GM04503 (cell line): ENCODE measurements at places on chromosomes 12 and 14.
A peak's percentile ranks its signal among the peaks of the same experiment; 100 is the strongest.

DNA sequence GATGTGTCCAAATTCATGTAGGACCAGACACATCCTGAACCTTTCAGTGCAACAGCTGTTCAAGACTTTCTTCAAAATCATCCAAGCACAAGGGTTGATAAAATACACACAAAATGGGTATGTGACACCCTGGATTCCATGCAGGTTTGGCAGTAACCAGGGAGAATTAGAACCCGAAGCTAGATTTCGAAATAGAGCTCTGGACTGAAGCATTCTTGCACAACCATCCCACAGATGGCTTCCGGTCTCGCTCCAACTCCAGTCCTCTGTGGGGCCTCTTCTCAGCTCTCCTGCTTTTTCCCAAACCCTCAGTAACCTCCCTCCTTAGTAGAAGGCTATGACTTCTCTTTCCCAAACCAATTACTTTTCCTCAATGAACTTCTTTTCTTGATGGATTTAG lies 171.3 kb downstream of the TTC7B start:
- DNase-seq: peak; percentile 60

DNA sequence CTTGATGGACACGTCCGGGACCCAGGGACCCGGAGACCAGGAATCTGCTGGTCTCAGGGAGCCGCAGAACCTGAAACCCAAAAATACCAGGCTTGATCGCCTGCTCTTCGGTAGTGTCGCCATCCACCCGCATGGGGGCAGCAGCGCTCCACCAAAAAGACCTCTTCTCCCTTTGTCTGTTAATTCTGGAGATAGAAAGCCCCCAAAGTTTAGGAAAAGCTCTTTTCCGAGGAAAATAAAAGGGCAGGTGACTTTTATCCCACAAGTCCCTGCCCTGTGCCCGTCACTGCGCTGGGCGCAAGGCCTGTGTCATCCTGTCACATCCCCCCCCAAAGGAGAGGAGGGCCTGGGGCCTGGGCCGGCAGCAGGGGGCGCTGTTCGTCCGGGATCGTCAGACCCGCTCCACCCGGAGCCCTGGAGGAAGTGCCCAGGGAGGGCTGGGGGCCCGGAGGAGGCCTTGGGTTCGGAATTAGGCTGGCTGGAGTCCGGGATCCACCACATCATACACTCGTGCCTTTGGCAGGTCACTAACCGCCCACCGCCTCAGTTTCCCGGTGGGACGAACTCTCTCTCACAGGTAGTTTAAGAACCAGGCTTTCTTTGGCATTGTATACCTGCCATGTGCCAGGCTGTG lies 31.9 kb downstream of the DAD1 start:
- DNase-seq: no peak

- DNase-seq: peak; percentile 68
These were observed 119.8 kb upstream of the CPM start for GRCh38 chr12:69052613-69053408.

GRCh38 chr14:65600742-65601141 lies 188.2 kb downstream of the FUT8 start:
- DNase-seq: no peak

GRCh38 chr12:29530436-29530835 lies 33.0 kb upstream of the OVCH1 start:
- DNase-seq: no peak

DNA sequence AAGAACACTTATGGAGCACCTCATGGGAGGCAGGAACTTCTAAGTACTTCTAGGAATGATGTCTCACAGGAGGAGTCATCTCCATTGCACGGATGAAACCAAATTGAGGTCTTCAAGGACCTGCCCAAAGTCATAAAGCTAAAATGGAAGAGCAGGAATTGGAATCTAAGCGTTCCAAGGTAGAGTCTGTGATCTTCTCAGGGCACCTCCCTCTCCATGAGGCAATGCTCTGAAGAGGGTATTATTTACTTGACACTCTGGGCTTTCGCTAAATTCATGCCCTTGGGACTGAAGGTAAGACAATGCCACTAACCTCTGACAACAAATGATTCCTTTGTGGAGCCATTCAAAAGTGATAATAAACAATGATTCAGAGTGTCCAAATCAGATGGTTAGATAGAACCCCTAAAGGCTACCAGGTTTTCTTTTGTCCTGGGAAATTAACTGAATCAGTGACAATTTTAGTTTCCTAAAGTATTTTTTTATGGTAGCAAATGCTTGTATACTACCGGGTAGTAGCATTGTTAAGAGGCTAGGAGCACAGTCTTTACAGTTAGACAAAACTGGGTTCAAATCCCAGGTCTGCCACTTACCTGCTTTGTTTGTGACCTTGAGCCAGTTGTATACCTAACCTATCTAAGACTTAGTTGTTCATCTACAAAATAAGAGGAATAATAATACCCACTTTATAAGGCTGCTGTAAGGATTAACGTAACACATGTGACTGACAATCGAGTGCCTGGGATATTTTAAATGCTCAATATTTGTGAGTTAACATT lies 12.3 kb downstream of the HMGA2 start:
- no peak for DNase-seq

- DNase-seq: no peak
These were observed 51.9 kb upstream of the SMCO2 start for GRCh38 chr12:27394676-27395075.

- no peak for DNase-seq
These were observed 30.3 kb upstream of the ESR2 start for GRCh38 chr14:64324461-64324860.

GRCh38 chr14:49193332-49194065 lies 392.7 kb downstream of the RPS29 start:
- no peak for DNase-seq

DNA sequence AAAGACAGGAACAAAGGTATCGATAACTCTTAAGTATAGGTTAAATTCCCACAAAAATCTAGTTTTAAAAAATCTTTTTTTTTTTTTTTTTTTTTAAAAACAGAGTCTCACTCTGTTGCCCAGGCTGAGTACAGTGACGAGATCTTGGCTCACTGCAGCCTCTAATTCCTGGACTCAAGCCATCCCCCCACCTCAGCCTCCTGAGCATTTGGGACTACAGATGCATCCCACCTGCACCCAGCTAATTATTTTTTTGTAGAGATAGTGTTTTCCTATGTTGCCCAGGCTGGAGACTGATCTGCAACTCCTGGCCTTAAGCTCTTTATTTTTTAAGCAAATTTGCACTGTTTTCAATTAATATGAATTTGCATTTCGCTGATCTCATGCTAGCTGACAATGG lies 9.8 kb downstream of the PSEN1 start:
- DNase-seq: no peak

GRCh38 chr14:38309522-38310277 lies 53.8 kb upstream of the CLEC14A start:
- no peak for DNase-seq

GRCh38 chr12:117261247-117261646 lies 71.0 kb upstream of the FBXO21 start:
- DNase-seq: no peak

GRCh38 chr12:8157484-8158198 lies 826 bp downstream of the ZNF705A start:
- DNase-seq: no peak

- no peak for DNase-seq
These were observed 28.5 kb downstream of the CDKN1B start for GRCh38 chr12:12745576-12746211.

DNA sequence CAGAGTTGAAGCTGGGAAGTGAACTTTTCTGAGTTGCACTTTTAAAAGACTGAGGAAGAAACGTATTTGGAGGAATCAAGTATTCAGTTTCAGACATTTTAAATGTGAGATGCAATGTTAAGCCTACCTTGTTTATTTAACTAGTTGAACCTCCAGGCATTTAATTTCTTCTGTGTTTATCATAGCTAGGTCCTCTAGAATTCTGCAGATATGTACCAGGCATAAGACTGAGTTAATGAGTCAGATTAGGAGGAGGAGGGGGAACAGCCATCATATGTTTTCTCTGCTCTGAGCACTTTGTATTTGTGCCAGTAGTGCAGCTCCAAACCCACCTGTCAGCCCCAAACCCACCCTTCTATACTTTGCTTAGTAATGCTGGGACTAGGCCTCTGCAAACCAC lies 16.4 kb upstream of the SAMD4A start:
- DNase-seq: no peak

GRCh38 chr14:53881161-53881871 lies 75.3 kb downstream of the BMP4 start:
- DNase-seq: no peak

DNA sequence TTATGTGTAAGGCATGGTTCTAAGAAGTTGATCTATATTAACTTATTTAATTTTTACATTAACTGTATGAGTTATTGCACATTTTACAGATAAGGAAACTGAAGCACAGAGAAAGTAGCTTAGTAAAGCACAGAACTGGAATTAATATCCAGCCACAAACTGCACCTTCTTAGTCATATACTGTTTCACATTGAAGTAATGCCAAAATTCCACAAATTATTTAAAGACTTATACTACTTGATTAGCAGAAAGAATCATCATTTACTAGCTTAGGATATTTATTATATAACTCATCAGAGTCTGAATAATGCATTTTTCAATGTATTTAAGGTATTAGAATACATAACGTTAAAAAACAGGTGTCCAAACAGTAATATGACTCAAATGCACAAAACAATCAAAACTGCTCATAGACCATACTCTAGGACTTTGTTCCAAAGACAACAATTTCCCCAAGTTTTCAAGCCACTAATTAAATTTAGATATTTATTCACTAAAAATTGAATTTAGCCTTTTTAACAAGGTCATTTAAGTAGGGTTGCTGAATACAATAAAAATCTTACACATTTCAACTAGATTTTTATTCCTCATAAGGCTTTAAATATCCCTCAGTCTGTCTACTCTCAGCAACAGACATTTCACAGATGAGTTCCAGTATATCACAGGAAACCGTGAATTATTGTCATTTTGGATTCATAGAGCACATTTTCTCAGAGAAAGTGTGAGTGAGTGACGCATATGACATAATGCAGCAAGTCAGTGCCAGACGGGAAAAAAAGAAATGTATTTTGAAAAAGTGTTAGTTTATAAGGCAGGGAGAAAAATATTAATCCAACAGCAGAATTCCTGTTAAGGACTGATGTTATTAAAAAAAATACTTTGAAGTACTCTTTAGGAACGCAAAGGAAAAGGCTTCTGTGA lies 782.5 kb downstream of the TMTC2 start:
- no peak for DNase-seq

- DNase-seq: no peak
These were observed 613.4 kb upstream of the ATP2B1 start for GRCh38 chr12:90322006-90322405.

GRCh38 chr14:54206516-54206915 lies 190.3 kb upstream of the CDKN3 start:
- DNase-seq: no peak
